T-helper 1 cell (primary cell): ENCODE measurements at places on chromosomes 5 and 9.

- no peak for DNase-seq
These were observed 8.9 kb downstream of the OTP start for GRCh38 chr5:77629509-77630113.

DNA sequence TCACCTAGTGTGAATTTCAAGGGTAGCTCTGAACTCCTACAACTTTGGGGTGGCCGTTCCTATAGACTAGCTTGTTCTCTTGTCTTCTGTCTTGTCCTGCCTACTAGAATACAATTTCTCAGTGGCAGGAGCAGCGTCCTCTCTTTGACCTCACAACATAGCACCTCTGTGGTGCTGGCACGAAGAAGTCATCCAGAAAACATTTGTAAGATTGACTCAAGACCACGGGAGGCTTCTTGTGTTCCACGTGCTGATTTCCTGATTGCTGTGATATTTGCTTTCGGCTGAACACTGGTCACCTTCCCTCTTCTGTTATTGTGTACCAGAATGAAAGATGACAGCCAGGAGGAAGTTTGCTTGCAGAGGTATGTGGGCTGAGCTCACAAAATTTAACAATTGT lies 27.0 kb downstream of the SLC1A1 start:
- DNase-seq = no peak

DNA sequence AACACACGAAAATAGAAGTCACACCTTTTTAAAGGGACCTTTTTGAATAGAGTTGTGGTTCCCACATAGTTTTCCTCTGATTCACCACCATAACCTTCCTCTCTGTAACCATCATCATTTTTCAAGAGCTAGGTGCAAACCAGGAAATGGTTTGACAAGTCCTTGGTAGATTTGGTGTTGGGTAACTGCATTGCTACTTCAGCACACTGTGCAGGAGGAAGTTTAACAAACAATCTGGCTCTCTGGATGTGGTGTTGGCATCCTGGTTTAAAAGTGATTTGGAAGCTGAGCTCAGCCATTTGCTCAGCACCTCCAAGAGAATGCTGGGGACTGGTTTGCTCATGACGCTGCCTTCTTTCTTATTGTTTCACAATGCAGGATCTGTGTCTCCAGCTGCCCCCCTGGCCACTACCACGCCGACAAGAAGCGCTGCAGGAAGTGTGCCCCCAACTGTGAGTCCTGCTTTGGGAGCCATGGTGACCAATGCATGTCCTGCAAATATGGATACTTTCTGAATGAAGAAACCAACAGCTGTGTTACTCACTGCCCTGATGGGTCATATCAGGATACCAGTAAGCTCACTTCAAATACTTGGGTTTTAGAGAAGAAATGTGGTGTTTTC lies 213.1 kb downstream of the RFK start:
- no peak for DNase-seq

GRCh38 chr9:130149031-130149430 lies 23.2 kb upstream of the NCS1 start:
- DNase-seq = no peak

DNA sequence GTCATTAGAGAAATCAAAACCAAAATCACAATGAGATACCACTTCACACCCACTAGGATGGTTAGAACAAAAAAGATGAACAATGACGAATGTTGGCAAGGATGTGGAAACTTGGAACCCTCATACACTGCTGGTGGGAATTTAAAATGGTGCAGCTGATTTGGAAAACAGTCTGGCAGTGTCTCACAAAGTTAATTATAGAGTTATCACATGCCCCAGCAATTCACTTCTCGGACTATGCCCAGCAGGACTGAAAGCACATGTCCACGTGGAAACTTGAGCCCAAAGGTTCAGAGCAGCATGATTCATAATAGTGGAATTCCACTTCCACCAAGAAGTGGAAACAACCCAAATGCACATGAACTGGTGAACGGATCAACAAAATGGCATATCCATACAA lies 85.0 kb upstream of the HRH2 start:
- DNase-seq = no peak

GRCh38 chr9:133134388-133135145 lies 13.5 kb upstream of the RALGDS start:
- DNase-seq = no peak
